CD4-positive, alpha-beta memory T cell (primary cell): ENCODE measurements at places on chromosomes 2 and 18. TPM values are rescaled to one million over a fixed set of nuclear protein-coding genes. Genes with fewer than 3 reads are reported as not detected.
A peak's percentile ranks its signal among the peaks of the same experiment; 100 is the strongest.

DNA sequence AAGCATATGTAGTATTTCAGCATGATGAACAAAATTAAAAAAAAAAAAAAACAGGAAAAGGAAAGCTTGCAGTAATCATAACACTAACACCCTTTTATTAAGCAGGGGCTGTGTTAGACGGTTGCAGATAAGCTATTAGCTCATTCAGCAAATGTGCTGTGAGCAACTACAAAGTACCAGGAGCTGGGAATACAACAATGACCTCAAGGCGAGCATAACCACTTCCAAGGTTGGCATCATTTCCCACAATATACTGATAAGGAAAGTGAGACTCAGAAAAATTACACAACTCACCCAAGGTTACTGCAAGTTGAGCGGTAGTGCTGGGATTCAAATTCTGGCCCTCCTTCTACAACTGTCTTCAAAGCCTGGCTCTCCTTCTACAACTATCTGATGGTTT is 38.2 kb upstream of the ACTR3 start:
- DNase-seq: no peak

DNA sequence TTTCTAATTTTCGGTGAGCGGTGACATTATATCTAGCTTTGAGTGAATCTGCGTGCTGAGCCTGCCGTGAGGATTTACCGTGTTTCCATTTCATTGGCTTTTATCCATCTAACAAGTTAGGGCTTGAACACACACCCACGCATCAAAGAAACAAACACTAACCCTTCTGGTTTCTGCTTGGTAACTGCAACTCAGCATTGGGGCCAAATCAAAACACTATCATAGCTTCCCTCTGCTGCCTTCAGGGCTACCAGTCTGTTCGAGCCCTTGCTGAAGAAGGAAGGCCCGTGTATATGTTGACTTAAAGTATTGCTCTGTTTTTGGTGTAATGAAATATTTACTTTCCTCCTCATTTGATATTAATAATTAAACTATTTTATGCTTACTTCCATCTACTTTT is 227.2 kb downstream of the PHLPP1 start:
- DNase-seq: no peak

GRCh38 chr2:231996797-231997540 is 35.5 kb downstream of the DIS3L2 start:
- DNase-seq: no peak

DNA sequence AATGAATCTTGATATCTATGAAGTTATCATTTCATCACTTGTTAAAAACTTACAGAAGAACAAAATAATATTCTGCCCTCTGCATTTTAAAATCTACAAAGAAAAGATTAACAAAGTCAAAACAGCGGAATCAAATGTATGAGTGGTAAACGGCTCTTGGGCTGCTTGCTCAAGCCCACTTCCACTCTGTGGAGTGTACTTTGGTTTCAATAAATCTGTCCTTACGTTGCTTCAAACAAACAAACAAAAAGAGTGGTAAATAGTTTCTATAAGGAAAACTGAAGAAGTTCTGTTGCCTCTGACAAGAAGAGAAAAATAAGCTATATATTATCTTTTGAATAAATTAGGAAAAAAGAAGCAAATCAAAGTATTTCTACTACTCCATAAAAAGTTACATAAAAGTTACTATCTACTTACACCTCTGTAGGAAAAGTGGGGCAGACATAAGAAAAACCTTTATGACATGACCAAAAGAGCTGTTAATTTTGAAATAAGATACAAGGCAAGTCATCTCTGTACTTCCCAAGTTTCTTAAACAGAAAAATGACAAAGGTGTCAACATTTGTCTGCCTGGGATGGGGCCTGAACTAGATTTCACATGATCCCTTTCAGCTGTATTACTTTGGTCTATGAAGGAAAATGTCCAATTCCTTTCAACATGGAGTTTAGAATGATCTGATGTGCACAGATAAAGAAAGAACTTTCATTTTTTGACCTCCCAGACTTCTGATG is 56.5 kb downstream of the MGAT4A start:
- no peak for DNase-seq

DNA sequence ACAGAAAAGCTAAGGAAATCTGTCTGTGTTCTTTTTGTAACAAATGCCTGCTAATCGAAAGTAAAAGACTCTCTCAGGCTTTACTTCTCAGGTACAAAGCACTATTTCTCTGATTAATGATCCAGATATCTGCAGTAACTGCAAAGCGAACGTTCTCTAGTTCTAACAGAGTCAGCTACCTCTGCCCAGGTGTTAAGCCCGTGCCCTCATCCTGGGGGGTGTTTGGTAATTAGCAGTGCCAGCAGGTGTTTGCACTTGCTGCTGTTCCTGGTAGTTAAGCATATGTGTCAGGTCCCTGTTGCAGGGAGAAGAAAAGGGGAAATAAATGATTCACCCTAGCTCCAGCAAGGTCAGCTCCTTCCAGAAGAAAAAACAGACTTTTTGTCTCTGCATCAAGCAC is 58.8 kb upstream of the CRIM1 start:
- no peak for DNase-seq

DNA sequence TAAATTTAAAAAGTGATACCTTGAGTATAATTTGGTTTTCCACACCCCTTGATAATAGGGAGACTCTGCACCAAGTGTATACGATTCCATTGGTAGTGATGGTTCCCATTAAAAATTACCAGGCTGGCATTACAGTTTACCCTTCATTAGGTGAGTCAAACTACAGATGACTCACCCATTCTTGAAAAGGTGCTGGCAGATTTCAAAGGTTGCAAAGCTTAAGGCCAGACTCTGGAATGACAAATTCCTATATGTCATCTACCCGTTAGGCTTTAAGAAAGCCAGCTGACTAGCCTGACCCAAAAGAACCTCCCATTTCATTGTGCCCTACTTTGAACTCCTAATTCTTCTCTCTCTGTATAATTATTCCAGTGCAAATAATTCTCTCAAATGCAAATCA is 124.4 kb downstream of the LRRTM4 start:
- no peak for DNase-seq

DNA sequence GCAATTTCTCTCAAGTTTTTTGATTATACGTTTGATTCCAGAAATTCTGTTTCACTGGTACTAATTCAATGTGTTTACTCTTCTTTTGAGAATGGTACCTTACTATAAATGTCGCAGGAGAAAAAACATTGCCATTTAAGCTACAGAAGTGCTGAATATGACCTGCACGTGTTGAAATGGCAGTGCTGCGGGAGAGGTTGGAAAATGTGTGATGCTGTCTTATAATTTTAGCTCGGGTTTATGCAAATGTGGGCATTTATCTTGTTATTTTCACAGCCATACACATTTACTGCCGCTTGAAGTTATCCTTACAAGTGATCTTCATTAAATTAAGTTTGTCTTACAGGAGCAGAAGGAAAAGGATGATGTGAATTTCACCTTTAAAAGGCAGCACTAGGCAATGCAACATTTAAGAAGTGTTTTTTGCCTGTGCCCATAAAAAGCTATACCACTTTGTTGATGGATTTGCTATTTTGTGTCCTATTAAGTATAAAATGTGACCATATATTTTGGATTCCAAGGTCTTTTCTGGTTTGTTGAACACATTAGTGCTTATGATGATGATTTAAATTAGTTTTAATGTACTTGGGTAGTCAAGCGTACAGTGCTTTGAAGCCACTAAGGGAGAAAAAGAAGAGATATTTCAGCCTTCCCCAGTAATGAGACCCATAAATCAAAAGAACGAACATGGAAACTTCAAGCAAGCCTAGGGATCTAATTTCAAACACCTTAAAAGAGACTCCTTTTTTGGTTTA is 112.1 kb downstream of the LTBP1 start:
- DNase-seq: no peak

GRCh38 chr18:33114749-33115148 is 325.8 kb downstream of the CCDC178 start:
- DNase-seq: no peak

DNA sequence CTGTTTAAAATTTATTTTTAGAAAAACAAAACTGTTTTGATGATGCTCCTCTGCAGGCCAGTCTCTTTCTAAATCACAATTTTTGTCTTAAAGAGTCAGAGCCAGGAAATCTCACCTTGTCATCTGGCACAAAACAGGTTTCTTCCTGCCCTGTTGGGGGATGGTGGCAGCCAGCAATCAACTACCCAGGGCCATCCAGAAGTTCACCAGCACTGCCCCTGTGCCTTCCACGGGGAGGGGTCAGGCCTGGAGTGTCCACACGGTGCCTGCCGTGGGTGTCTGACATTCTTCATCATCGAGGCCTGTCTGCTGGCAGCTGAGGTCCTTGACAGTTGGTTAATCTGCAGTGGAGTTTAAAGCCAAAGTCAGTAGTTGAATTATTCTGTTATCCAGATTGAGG is 40.0 kb upstream of the BMP10 start:
- no peak for DNase-seq

DNA sequence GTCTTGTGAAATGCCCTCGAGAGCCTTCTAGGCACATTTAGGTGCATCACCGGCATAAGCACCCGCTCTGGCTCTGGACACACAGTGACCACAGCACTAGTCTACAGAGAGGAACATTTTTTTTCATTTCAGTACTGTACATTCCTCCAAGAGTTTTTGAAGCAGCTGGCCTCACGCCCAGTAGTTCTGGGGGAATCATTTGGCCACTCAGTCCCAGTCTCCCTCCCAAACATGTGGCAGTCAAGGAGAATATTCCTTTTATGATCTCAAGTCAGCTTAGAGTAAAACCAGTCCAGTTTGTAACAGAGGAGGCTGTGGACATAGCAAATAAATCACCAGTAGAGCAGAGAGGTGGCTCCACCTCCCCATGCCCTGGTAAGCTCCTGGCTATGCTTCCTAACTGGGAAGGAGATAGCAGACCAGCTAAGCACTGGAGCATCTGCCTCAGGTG is 48.1 kb downstream of the KCNE4 start:
- DNase-seq: no peak

- DNase-seq: peak; percentile 26
These were observed at the start of gene MYO1B for GRCh38 chr2:191245046-191245868. MYO1B (plus strand) TSS chr2:191245404; CDS start chr2:191276896, 31,492 bp downstream.

- DNase-seq: no peak
These were observed 27.6 kb upstream of the GNAL start for GRCh38 chr18:11661430-11661829.

DNA sequence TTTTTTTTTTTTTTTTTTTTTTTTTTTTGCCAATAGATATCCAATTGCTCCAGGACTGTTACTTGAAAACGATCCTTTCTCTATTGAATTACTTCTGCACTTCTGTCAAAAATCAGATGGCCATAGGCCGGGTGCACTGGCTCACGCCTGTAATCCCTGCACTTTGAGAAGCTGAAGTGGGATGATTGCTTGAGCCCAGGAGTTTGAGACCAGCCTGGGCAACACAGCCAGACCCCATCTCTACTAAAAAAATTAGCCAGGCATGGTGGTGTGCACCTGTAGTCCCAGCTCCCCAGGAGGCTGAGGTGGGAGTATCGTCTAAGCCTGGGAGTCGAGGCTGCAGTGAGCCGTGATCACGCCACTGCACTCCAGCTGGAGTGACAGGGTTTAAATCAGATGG is 4.3 kb upstream of the CHCHD5 start:
- DNase-seq: no peak

GRCh38 chr2:59301466-59302402 is 1060.6 kb upstream of the FANCL start:
- DNase-seq: peak; percentile 4

DNA sequence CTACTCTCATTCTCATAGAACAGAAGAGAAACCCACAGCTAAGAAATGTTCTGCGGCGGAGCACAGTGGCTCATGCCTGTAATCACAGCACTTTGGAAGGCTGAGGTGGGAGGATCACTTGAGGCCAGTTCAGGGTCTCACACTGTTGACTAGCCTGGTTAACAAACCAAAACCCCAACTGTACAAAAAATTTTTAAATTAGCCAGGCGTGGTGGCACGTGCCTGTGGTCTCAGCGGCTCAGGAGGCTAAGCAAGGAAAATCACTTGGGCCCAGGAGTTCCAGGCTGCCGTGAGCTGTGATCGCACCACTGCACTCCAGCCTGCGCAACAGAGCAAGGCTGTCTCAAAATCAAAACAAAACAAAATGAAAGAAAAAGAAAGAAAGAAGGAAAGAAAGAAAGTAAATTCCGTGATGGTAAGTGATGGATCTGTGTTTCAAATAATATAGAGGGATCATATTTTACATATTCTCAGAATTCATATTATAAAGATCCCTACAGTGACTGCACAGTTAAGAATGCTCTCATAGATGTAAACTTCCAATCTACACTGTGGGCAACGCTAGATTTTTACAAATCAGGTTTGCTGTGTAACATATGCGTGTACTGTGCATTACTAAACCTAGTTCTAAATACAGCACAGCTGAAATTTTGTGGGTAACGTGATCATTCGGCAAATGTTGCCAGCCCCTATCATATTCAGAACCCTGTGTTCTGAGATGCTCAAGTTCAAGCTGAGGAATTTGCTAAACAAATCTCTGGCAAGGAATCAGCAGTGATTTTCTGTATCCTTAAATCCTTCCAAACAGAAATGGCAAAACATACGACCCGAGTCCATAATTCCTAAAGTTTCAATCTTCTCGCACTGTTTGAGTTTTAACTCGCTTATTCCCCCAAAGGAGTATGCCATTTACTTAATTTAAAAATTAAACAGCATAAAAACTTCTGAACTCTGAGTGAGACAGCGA is 1.2 kb upstream of the RAB12 start:
- DNase-seq: no peak

DNA sequence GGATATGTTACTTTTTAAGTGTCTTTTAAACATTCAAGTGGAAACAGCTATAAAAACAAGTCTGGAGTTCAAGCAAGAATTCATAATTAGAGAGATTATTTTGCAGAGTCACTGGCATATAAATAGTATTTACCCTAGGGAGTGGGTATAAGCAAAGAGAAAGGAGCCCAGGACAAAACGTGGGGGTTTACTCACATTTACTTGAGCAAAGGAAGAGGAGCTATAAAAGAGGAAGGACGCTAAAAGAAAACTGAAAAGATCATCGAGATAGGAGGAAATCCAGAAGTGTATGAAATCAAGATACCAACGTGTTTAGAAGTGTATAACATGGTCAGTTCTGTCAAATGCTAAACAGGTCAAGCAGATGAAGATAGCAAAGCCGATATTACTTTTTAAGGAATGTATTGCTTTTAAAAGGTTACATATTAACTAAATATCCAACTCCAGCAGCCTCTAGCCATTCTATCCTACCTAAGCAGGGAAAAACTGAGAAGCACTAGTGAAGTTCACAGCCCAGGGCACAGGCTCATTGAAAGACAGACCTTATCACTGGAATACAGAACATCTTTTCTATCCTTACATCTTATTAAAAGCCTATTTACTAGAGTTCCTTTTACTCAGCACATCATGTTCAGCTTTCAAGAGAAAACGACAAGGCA is 8.6 kb downstream of the KANSL1L start:
- no peak for DNase-seq

GRCh38 chr2:233498126-233498525 is 68.5 kb downstream of the USP40 start:
- DNase-seq: no peak

Gene FOXD4L1
- total RNA-seq: 0.52 TPM

Gene UGT1A3
- total RNA-seq: not detected

Gene KCNF1
- total RNA-seq: not detected

Gene SDC1
- total RNA-seq: 0.09 TPM

Gene GAL3ST2
- not detected for total RNA-seq

Gene RPIA
- total RNA-seq: 20.9 TPM

Gene EN1
- not detected for total RNA-seq

Gene SLC4A5
- total RNA-seq: 10.9 TPM
